ENCODE measurements at places on chromosomes 3 and 15.

DNA sequence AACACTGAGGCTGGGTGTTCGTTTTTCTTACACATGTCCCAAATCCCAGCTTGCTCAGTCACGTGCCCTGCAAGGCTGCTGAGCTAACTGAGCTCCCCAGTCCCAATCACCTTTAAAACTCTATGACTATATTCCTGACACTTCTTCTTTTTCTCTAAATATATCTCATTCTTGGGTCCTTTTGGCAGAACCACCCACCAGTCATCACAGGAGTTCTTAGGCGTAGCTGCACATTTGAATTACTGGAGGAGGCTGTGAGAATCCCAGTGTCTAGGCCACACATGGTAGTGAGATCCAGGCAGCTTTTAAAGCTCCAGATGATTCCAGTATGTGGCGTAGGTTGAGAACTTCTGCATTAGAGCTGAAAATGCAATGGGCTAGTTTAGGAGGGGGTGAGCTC lies 66.3 kb downstream of the ST8SIA2 start:
- DNase-seq: no peak

- no peak for DNase-seq
Measured at GRCh38 chr3:152289708-152290107, 21.0 kb downstream of the MBNL1 start.

- no peak for DNase-seq
Measured at GRCh38 chr15:57704441-57704840, 2.1 kb upstream of the POLR2M start.

- no peak for DNase-seq
Measured at GRCh38 chr3:3119393-3119851, 7.3 kb upstream of the TRNT1 start.

GRCh38 chr3:45124352-45124751 lies 21.8 kb downstream of the CDCP1 start:
- DNase-seq: no peak

GRCh38 chr3:157373783-157374182 lies 62.9 kb upstream of the PTX3 start:
- no peak for DNase-seq

- no peak for DNase-seq
Measured at GRCh38 chr3:193960487-193961274, 175.3 kb upstream of the HES1 start.

- DNase-seq: no peak
Measured at GRCh38 chr3:24087469-24087868, 142.4 kb downstream of the NR1D2 start.

DNA sequence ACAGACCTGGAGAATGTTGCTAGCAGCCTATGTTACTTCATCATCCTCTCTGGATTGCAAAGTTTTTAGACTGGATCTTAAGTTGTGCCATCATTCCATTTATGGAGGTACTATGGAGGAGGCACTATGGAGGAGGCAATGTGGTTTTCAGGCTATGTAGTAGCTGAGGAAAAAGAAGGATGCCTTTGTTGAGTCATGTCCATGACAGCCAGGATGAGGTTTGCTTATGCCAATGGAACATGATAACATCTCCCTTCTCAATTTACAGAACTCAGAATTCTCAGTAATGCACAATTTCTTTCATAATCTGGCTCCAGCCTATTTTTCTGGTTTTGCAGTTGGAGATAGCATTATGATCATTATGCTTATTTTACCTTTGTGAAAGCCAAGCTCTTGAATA lies 65.9 kb upstream of the TMEM108 start:
- no peak for DNase-seq

All from stimulated activated CD4-positive, alpha-beta T cell treated with anti-CD3 and anti-CD28 coated beads, Interleukin-4, amount 100 ng/mL, for 4 hours (primary cell).